T-helper 17 cell (primary cell): ENCODE measurements at places on chromosomes 12 and 14.

GRCh38 chr14:69632164-69632563 is 20.8 kb downstream of the SUSD6 start:
- no peak for DNase-seq

DNA sequence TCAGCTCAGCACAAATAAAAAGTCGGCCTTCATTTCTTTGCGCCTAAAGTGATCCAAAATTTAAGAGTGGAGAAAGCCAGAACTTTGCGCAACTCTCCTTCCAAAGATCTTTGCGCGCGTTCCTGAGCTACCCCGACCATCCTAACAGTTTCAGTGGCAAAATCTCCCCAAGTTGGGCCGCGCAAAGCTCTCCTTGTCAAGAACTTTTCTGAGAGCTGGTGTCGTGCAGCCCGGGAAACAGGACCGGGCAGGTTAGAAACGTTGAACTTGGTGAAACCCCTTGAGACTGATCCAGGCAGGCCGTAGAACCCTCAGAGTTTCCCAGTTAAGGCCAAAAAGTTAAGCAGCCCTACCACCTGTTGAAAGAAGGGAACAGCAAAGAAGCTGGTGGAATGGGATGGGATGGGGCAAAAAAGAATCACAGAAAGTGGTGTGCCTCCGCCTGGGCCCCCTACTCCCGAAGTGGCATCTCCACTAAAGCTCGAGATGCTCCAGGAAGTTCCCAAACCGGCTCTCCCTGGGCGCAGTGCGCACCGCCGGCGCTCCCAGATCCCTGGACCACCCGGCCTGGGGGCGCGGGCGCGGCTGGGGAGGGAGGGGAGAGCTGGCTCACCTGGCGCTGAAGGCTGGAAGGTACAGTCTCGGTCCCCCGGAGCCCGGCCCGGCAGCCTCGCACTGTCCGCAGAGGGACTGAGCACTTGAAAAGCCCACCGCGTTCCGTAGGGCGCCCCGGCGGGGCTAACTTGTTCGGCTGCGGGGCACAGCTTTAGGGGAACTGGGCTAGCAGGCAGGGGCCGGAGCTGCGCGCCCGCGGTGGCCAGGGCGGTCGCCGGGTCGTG is 768 bp downstream of the DBX2 start:
- DNase-seq = no peak

GRCh38 chr12:109762071-109762672 is 48.5 kb downstream of the FAM222A start:
- peak; percentile 5 for DNase-seq

- DNase-seq = no peak
Observed at GRCh38 chr12:31859232-31859977, 99.8 kb upstream of the RESF1 start.

GRCh38 chr12:6115389-6115788 is 9.1 kb downstream of the VWF start:
- no peak for DNase-seq

- no peak for DNase-seq
Observed at GRCh38 chr14:80117876-80118275, 93.4 kb downstream of the DIO2 start.

- DNase-seq = no peak
Observed at GRCh38 chr14:64203366-64204006, 90.7 kb downstream of the ESR2 start.

DNA sequence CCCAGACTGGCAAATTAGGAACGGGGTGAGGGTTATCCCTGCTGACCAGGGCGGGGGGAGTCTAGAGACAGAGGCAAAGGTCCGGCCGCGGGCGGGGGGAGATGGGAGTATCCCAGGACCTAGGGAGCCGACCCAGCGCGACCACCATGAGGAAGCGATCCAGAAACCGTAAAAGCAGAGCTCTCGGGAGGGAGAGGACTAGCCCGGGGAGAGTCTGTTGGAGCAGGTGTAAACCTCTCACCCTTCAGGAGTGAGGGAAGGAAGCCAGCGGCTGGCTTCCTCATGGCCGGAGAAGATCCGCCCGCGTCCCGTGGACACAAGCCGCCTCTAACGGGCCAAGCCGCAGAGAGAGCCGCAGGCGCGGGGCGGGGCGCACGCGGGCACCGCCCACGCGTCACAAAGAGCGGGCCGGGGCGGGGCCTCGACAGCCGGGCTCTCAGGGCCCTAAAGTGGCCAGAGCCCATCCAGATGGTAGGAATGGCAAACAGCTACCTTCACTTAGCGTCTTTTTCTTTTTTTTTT is at the start of gene ACRBP:
Gene ACRBP, minus strand, starts transcription at position 350 of the 522 bp plus-strand sequence. Its CDS starts 66 bp downstream, at position 284.
- DNase-seq = no peak

GRCh38 chr12:66118240-66118891 is 12.2 kb downstream of the LLPH start:
- DNase-seq = no peak

DNA sequence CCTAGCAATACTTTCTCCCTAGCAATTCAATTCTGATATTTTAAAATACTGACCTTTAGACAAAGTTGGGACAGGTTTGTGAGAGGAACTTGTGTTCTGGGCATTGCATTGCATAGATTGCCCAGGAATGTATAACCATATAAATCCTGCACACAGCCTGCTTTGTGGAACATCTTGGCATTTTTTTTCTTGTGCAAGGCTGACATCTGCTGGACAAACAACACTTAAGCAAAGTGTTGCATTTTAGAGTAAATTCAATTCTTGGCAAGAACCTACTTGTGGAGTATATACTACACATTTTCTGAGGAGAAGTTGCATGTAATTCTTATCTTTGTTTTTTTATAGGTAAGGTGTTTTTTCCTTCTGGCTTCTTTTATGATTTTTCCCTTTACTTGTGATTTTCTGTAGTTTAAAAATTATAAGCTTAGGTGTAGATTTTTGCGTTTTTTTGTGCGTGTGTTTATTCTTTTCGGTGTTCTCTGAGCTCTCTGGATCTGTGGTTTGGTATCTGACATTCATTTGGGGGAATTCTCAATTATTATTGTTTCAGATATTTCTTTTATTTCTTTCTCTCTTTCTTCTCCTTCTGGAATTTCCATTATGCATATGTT is 26.4 kb downstream of the TESPA1 start:
- DNase-seq = peak; percentile 39

GRCh38 chr12:68538726-68539614 is 71.7 kb upstream of the RAP1B start:
- no peak for DNase-seq

- DNase-seq = no peak
Observed at GRCh38 chr14:81312289-81312876, 87.7 kb downstream of the STON2 start.

- no peak for DNase-seq
Observed at GRCh38 chr12:57738661-57739237, at the start of gene AGAP2. Gene AGAP2 (minus strand): TSS chr12:57738742. CDS start chr12:57738246, 496 bp downstream.

- no peak for DNase-seq
Observed at GRCh38 chr12:93033948-93034347, 104.9 kb upstream of the EEA1 start.

- DNase-seq = no peak
Observed at GRCh38 chr12:65492998-65493912, 214.8 kb downstream of the MSRB3 start.

DNA sequence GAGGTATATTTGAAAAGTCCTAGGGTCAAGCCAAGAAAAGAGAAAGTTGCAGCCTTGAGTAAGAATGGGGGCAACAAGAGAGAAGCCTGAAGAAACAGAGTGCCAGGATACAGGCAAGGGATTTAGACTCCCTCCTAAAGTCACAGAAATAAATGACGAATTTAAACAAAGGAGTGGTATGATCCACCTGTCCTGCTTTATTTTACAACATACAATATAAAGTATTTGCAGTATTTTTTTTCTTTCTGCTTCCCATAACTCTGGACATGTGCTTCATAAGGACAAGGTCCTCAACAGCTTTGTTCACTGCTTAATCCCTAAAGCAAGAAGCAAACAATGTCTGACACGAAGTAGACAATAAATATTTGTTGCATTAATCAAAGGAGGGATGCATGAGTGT is 57.4 kb downstream of the IFNG start:
- no peak for DNase-seq

GRCh38 chr12:85350356-85350755 is 70.3 kb downstream of the ALX1 start:
- DNase-seq = no peak

DNA sequence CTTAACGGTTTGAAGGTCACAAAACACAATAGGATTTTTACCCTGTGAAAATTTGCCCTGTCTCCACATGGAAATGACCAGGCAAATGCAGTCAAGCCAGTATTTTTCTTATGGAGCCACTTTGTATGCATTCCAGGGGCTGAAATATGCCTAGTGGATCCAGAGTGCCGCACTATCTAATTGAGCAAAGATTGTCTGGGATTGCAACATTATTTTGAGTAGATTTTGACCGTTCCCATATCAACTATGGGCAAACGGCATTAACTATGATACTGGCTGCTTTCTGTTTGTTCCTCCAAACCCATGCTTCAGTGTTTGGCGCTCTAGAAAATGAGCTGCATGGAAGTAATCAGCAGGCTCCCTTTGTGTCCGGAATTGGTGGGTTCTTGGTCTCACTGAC is 223.0 kb downstream of the BTG1 start:
- DNase-seq = no peak

DNA sequence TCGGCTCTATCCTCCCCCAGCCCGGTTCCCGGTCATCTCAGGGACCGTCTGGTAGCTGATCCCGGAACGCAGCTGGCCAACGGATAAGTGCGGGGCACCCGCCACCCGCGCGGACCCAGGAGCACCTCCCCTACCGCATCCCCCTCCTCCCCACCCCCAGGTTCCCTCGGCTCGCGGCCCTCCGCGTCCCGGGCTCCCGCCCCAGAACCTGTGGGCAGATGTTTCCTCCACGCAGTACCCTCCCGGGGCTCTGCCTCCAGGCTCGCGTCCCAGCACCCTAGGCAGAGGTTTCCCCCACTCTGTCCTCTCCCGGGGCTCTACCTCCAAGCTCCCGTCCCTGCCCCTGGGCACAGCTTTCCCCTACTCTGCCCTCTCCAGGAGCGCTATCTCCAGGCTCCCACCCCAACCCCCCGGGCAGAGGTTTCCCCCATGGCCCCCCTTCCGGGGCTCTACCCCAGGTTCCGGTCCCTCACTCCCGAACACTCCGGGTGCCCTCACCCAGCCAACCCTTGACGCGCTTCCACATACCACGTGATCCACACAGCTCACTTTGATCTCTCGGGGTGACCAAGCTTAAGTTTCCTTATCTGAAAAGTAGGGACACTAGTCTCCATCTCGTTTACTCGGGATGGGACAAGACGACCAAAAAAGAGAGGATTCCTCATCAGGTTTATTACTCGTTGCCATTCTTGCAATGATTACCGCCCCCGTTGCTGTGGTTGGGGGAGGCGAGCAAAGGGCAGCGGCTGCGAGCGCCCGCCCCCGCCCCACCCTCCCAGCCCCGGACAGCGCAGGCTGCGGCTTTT is at the start of gene CCDC38:
Gene CCDC38, minus strand, starts transcription at position 91 of the 806 bp plus-strand sequence. CDS start 6,105 bp downstream, outside the sequence.
- peak; percentile 65 for DNase-seq

DNA sequence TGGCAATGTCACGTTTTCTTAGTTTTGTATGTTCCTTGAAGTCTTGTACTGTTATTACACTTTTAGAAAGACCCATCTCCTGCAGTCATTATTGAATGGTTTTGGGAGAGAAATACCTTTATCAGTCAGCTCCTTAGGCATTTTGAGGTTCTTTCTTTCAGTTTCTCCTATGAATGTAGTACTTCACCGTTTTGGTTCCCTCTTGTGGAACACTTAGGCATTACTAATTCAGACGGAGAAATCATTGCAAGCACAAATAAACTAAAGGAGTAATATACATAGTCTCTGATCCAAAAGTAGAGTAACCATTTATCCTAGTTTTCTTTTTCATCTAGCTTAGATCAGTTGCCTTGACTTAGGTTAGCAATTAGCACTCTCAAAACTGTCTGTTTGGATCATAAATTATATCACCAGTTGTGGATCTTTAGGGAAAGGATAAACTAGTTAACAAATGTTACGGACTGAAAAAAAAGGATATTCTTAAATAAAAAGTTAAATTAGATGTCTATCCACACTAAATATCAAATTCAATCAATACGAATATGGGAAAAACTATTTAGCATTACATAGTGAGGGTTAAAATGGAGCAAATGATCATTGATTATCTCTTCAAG is 1538.3 kb upstream of the SEL1L start:
- DNase-seq = no peak

- no peak for DNase-seq
Observed at GRCh38 chr12:47158792-47159191, 79.0 kb upstream of the AMIGO2 start.

DNA sequence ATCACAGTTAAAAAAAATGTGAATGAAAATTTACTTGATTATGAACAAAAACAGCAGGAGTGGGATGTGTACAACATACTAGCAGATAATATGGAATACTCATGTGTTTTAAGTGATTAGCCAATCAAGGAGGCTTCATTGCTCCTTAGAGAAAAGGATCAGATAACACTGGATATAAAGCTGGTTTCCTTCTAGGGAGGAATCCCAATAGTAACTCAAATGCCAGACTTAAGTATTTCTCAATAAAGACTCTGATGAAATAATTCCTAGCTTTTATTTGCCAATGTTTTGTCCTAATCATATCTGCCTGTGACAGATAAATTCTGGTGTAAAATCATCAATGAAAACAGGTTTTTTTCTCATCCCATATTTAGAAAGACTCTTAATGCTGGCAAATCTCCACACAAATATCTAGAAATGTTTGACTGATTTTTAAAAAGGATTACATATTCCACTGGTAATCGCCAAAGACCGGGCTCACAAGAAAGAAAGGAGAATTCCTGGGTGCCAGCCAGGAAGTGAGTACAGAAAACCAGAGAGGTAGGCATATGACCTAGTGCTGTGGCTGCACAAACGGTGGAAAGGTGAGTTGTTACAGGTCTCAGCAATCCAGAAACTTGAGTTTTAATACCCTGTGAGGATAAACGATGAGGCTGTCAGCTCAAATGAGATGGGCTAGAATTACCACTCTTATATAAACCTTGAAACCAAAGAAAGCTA is 108.6 kb upstream of the TTC7B start:
- DNase-seq = no peak

DNA sequence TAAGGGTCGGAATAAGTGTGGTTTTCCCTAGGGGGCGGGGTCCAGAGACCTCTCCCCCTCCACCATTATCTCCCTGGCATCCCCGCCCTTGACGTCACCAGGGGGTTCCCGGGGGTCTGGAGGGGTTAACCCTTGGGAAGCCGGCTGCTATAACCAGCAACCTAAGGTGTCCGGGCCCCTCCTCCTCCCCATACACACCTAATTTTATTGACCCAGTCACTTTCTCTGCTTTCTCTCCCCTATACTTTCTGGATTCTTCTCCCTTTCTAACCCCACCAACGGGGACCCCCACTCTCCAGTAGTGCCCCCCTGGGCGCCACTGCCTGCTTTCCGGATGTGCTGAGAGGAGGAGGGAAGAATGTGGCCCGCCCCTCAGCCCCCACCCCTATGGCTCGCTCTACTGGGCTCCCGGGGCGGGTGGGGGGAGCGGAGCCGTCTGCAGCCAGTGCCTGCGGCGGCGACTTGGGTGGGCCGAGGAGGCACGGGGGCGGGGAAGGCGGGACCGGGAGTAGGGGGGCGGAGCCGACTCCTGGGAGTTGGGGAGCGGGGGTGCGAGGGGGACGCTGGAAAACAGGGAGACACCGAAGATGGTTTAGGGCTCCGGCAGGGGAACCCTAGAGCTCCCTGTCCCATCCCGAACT is 1.8 kb downstream of the GLI1 start:
- DNase-seq = peak; percentile 41

GRCh38 chr12:62347922-62348650 is 87.9 kb downstream of the USP15 start:
- DNase-seq = no peak

GRCh38 chr12:26533211-26533610 is 299.8 kb downstream of the ITPR2 start:
- no peak for DNase-seq
